AML-193 (cell line): ENCODE measurements at places on chromosomes 2 and 18.

GRCh38 chr2:100548771-100549170 is 14.0 kb upstream of the PDCL3 start:
- DNase-seq = no peak

GRCh38 chr2:230068016-230068650 is 591 bp downstream of the SLC16A14 start:
- DNase-seq = peak; percentile 43

GRCh38 chr2:100907832-100908231 is 87.9 kb downstream of the NPAS2 start:
- no peak for DNase-seq

DNA sequence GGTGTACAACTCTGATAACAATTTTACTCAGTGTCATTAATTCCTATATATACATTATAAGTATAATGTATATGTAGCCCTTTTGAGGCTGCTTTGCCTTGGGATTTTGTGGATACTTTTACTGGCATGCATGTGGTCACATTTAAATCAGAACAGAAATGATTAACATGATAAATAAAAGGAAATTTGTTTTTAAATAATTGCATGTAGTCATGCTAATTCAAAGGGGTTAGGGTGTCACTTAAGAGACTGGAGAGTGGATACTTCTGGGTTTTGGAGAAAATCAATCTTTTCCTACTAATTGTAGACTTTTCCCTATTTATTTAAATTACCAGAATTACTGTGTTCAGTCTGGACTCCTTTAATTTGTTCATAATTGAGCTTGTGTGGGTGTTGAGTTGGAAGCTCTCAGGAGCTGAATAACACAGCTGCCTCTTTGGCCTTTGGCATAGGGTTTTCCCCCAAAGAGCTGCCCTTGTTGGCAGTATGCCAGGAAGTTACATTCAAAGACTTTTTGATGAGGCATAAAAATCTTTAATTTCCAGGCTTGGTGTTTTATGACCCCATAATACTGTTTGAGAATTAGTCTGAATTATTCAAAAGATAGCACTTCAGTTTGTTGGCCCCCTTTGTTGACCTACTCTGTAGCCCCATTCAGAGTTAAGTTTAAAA is 484.7 kb upstream of the NRP2 start:
- no peak for DNase-seq

- DNase-seq = no peak
Observed at GRCh38 chr2:33131749-33132148, 185.0 kb downstream of the LTBP1 start.

- DNase-seq = no peak
Observed at GRCh38 chr2:239295377-239296019, 105.3 kb downstream of the HDAC4 start.

DNA sequence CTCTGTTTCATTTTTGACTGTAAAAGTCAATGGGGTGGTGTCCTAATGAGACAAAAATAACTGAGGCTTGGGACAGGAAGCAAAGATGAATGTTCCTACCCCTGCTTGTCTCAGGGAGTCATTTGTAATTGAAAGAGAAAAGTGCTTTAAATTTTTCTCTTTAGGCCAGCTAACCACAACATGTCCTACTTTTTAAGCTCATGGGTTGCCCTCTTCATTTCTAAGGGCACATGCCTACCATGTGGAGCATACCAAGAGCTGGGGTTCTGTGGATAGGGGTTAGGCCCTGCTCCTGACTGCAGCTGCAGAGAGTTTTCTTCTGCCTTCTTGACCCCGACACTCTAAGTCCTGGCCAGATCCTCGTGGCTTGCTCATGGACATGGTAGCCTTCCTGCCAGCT is 96.8 kb upstream of the ARL4C start:
- no peak for DNase-seq

DNA sequence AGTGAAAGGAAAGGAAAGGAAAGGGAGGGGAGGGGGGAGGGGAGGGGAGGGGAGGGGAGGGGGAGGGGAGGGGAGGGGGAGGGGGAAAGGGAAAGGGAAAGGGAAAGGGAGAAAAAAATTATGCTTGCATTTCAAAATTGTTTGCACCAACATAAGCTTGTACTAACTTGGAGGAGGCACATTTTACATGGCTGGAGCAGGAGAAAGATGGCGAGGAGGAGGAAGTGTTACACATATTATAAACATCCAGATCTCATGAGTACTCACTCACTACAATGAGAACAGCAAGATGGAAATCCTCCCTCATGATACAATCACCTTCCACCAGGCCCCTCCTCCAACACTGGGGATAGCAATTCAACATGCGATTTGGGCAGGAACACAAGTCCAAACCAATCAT is 660.2 kb upstream of the CDH2 start:
- no peak for DNase-seq

DNA sequence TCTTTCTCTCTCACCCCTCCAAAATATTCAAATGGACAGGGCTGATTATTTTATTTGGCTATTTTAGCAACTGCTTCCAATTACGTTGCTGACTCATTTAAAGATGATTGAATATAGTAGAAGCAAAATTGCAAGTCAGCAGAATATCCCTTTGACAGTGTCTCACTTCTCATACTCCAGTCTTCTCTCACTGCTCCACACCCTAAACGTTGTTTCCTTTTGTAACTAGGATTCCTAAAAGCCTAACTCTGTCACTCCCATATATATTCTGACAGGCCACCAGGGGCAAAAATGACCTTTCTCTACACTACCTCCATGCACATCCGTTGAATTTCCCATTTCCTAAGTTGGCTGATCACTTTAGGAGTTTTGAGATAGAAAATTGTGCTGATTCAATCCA is 351.1 kb downstream of the RND3 start:
- DNase-seq = no peak

- DNase-seq = no peak
Observed at GRCh38 chr18:79912994-79913831, 38.2 kb downstream of the SLC66A2 start.

GRCh38 chr2:148917431-148917830 is 42.4 kb downstream of the KIF5C start:
- no peak for DNase-seq

GRCh38 chr18:2644535-2644934 is 11.0 kb upstream of the SMCHD1 start:
- no peak for DNase-seq

DNA sequence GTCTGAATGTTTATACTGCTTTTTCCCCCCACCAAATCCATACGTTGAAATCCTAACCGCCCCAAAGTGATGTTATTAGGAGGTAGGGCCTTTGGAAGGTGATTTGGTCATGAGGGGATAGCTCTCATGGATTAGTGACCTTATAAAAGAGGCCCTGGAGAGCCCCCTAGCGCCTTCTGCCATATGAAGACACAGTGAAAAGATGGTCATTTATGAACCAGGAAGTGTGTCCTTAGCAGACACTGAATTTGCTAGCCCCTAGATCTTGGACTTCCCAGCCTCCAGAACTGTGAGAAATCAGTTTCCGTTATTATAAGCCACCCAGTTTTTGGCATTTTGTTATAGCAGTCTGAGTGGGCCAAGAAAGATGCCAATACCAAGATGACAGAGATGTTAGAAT is 7.2 kb upstream of the TSN start:
- peak; percentile 71 for DNase-seq

GRCh38 chr2:88187038-88187676 is 17.0 kb downstream of the THNSL2 start:
- DNase-seq = peak; percentile 16

- no peak for DNase-seq
Observed at GRCh38 chr2:213237251-213237650, 47.0 kb upstream of the SPAG16 start.

DNA sequence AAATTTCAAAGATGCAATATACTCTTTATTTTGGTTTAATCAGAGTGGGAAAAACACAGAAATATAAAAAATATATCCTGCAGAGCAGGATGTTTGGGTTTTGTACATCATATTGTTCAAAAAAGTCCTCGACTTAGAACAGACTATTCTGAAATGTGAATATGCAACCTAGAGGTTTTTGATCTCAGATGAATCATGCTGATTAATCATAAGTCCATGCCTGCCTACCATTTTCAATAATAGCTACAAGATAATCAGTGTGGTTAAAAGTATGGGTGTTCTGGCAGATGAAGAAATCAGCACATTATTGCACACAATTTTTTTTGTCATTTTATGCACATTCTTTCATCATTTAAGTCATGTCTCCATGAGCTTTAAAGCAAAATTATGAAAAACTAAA is 1261.0 kb upstream of the NXPH2 start:
- no peak for DNase-seq

DNA sequence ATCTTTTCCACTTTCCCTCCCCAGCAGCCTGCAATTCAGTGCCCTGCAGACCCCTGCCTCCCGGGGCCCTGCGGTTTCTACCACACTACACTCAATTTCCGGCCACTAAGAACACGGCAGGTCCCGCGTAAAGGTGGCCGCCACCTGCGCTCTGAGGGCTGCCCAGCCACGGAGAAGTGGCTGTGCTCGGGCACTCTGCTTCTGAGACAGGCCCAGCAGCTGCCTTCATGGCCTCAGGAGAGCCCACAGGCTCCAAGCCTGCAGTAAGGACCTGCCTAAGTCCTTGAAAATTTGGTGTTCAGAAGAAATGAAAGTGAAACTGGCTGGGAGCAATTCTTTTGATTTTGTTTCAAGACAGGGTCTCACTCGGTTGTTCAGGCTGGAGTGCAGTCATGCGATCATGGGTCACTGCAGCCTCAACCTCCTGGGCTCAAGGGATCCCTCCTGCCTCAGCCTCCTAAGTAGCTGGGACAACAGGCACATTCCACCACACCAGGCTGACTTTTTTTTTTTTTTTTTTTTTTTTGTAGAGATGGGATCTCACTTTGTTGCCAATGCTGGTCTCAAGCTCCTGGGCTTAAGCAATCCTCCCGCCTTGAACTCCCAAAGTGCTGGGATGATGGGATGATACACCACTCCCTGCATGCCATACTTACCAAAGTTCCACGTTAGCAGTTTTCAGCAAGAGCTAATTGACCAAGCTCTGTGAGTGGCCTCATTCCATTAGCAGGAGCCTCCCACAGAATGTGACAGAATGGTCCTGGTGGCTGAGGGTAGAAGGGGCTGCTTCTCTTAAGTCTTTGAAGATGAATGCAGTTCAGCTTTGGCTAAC is 14.6 kb upstream of the ALPP start:
- no peak for DNase-seq
